Bronchial epithelial cell (primary cell): ENCODE measurements at places on chromosomes 5 and 9. TPM values are rescaled to one million over a fixed set of nuclear protein-coding genes. Genes with fewer than 3 reads are reported as not detected.

- DNase-seq: peak; percentile 22
These were observed 11.9 kb upstream of the AQP7 start for GRCh38 chr9:33414268-33414667.

DNA sequence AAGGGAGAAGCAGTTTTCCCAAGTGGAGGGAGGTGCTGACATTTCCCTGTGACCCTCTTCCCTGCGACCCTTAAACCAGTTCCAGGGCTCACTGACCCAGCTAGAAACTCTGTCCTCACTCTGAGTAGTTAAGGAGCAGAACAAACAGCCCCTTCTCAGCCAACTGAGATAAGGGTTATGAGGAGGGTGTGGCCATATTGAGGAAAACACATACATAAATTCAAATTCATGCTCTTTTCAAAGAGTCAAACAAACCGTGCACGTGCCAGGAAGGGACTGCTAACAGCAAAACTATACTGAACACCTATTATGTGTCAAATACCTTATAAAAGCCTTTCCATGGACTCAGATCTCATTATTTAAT lies 4.9 kb upstream of the AKNA start:
- no peak for DNase-seq

GRCh38 chr9:135701959-135702721 lies at the start of gene KCNT1:
Gene KCNT1, plus strand, starts transcription at chr9:135702185. Its CDS starts 74 bp downstream, at chr9:135702259.
- DNase-seq: no peak

- DNase-seq: no peak
These were observed 34.6 kb upstream of the PTCH1 start for GRCh38 chr9:95551406-95551805.

- peak; percentile 67 for DNase-seq
These were observed 190.6 kb downstream of the MAT2B start for GRCh38 chr5:163695830-163696578.

GHR gene
- total RNA-seq: 1.3 and 2.4 TPM in 2 replicates
